ENCODE measurements at places on chromosomes 6 and 20.
A peak's percentile ranks its signal among the peaks of the same experiment; 100 is the strongest.

DNA sequence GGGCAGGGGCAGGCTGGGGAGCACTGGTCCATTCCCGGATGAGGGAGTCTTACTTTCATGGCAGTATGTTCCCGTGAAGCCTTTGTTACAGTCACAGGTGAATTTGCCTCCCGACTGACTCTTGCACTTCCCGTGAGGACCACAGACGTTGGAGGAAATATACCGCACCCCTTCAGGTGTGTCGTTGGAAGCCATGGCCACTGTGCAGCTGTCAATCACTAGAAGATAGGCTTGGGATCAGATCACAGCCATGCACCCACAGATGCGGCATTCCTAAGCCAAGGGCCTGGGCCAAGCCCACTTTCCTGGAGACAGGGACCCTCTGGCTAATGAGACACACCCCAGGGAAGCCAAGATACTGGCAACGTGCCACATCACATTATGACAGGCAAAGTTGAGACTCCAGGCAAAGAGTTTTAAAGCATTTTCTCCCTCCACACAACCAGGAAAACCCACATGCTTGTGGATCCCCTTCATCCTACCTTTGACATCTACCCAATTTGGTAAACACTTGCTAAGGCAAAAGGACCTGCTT is 26.8 kb downstream of the JAG1 start:
- DNase-seq, result no peak

DNA sequence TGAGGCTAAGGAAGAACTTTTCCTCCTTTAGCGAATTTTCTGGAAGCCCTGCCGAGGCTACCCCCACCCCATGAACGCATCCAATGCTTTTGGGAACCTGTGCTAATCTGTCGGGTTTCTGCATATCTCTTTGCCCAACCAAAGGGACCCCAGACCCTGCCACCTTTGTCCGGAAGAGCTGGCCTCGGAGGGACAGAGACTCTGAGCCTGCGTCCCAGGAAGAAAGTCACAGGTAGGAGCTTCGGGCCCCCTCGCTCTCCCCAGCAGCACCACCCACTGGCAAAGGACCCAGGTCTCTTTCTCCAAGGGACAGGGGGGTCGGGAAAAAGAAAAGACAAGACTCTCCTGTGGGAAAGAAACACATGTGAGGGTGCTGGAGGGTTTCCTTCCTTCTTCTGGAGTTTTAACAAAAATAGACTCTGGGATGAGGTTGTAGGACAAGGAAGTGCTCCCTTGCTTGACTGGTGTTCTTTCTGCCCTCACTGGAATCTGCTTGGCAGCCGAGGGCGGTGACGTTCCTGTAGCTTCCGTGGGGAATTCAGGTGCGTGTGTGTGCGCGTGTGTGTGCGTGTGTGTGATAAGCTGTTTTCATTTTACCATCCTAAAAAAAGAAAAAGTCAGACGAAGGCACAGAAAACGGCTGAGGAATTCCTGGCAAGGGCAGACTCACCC is 16.3 kb upstream of the FOXC1 start:
- DNase-seq, result no peak

DNA sequence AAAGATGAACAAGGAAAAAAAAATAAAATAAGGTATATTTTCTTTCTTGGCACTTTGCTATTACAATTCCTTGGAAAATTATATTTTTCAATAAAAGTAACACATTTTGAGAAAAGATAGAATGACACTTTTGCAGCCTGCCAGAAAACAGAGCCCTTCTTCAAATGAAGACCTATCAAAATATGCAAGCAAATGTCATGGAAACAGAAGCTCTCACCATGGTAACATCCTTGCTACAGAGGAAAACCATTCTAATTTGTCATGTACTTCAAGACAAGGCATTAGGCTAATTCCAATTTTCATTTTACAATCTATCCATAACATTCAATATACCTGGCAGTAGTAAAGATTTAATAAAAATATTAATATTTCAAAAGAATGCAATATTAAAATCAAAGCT is 177.9 kb downstream of the RNGTT start:
- DNase-seq, result peak; percentile 19

DNA sequence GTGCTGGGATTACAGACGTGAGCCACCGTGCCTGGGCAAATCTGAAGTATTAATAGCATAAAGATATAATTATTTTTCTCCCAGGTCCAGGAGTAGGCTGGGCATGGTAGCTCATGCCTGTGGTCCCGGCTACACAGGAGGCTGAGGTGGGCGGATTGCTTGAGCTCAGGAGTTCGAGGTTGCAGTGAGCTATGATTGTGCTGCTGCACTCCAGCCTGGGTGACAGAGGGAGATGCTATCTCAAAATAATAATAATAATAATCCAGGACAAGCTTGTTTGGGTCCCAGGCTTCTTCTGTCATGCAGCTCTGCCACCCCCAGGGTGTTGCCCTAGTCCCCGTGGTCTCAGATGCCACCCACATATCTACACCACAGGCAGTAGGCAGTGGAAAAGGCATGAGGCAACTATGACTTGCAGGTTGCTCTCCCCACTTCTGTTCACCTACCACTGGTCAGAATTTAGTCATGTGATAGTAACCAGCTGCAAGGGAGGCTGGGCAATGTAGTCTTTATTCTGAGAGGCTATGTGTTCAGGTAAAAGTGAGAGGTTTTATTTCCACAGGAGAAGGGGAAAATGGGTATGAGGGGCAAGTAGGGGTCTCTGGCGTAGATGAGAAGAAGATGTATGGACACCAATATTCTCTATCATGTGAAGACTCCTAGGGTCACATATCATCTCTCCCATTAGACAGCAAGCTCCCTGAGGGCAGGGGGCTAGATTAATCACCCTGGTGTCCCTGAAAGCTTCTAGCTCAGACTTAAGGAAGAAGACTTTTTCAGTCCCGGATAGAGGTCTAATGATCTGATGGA is 25.7 kb downstream of the TCF15 start:
- DNase-seq, result no peak

- no peak for DNase-seq
Measured at GRCh38 chr6:47416396-47417345, 60.9 kb upstream of the CD2AP start.

- no peak for DNase-seq
Measured at GRCh38 chr6:110795271-110795670, 20.0 kb downstream of the CDK19 start.

- DNase-seq, result no peak
Measured at GRCh38 chr6:46293641-46294316, 123.0 kb upstream of the ENPP5 start.

GRCh38 chr20:14700639-14700960 is 363.2 kb upstream of the FLRT3 start:
- peak; percentile 55 for DNase-seq

DNA sequence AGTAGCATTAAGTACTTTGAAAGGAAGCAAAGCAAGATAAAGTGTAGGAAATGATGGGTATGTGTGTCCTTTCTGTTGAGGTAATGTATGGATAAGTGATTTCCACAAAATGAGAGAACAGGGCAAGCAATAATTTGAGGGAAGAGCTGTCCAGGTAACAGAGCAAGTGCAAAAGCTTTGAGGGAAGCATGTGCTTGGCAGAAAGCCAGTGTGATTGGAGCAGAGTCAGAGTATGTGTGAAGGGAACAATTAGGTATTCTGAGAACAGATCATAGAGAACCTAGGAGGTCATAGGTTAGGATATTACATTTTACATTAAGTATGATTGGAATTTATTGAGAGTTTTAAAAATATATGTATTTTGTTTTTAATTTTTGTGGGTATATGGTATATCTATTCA is 30.2 kb upstream of the MAN1A1 start:
- no peak for DNase-seq

GRCh38 chr20:61405007-61405406 is 152.9 kb downstream of the CDH4 start:
- DNase-seq, result no peak

GRCh38 chr6:161110028-161110779 is 118.6 kb downstream of the MAP3K4 start:
- no peak for DNase-seq

GRCh38 chr6:43290905-43291355 is 7.1 kb upstream of the SLC22A7 start:
- no peak for DNase-seq

- no peak for DNase-seq
Measured at GRCh38 chr6:11748591-11749210, 29.9 kb downstream of the ADTRP start.

DNA sequence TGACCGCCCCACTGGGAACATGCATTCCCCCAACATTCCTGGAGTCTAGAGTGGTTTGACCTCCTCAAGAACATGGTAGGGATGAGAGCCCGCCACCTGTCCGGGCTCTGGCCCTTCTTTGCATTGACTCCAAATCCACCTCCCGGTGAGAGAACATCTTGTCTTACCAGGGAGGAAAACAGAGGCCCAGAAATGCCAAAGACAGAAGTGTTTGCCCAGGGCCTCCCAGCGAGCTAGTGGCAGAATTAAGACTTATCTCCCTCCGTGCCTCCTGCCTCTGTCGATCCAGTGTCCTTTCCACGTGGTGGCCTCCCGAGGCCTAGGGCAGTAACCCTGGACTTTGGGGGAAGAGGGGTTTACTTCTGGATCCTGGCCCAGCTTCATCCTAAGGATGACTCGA is 134.8 kb downstream of the JPH2 start:
- DNase-seq, result no peak

- no peak for DNase-seq
Measured at GRCh38 chr6:6803180-6803977, 214.9 kb downstream of the LY86 start.

DNA sequence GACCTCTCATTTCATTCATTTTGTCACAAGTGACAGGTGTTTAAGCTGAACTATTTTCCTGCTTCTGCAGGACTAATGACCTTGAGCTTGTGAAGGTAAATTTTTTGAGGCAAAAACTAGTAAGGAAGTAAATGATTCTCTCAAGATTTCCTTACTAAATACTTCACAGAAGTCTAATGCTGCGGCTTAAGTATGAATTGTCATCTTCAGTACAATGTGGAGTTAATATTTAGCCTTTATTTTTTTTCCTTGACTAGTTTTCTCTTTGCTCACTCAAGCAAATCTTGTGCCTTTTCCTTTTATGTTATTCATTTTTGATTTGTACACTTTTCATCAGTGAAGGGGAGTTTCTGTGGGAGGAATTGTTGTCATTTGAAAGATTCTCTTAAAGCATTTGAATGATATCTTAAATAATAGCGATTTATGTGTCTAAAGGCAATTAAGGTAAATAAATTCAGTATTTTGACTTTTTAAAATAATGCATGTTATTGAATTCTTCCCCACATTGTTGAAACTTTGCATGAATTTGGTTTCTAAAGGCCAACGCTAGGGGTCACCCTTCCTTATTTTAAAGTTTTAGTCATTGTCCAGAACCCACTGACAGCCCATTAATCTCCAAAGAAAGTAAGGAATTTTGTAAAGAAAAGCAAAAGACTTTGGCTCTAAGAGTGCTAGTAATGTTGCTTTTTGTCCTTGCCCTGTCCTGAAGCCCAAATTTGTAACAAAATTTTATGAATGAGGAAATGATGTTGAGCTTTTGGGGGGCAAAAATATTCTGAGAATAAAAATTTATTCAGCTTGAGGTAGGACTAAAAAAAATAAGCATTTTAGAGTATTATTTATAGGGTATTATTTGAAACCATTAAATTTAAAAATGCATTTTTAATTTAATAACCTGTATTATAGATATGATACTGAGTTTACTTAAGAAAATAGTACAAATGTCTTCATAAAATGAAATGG is 157.4 kb upstream of the LAMA2 start:
- peak; percentile 52 for DNase-seq

DNA sequence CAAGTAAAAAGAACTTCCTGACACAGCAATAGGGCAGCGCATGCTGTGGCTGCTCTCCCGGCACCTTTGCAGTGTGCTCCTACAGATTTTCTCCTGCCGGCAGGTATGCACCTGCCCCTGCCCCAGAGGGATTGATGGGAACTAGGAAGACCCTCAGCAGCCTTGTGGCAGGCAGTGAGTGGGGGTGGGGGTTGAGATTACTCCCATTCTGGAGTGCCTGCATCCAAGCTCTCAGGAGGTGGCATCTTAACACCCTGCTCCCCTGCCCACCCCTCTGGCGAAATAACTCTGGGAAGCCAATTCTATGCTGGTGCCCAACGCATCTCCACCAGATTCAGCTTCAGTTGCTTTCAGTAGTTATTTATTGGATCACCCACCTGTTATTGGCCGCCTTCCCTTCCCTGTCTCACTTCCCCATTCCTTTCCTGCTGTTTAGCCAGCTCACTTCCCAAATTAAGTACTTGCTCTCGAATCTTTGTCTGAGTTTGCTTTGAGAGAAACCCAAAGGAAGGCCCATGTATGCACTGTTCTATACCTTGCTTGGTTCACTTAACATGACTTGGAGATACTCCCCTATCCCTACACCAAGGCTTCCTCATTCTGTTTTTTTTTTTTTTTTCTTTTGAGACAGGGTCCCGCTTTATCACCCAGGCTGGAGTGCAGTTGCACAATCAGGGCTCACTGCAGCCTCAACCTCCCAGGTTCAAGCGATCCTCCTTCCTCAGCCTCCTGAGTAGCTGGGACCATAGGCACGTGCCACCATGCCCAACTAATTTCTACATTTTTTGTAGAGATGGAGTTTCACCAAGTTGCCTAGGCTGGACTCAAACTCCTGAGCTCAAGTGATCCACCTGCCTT is 29.3 kb upstream of the SLC23A2 start:
- DNase-seq, result no peak

GRCh38 chr6:55437141-55437540 is 109.9 kb downstream of the GFRAL start:
- no peak for DNase-seq

GRCh38 chr6:123742626-123743025 is 61.0 kb upstream of the NKAIN2 start:
- no peak for DNase-seq

DNA sequence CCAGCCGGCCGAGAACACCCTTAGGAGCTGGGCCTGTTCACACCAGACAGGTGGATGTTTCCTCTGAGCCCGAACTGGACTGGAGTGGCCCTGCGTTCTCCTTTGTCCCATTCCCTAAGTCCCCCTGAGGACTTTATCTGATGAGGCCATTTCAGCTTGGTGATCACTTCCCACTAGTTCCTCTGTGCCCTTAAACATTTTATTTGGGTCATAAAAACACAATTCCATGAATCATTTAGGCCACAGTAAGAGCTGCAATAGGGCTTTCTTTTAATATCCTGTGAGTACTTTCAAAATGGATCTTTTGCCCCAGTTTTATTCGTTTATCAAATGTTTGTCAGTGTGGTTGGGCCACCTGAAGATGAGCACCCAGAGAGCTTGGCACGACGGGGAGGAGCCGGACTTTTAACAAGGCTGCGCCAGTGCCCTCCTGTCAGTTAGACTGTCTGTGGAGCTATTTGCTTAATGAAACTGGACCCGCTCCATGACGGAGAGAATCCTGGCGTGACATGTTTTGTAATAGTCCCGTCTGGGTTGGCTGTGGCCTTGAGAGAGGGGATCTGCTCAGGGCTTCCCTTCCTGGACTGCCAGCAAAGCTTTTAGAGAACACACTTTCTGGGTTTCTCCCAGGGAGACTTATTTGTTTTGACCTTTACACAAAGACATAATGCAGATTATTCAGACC is 53.5 kb downstream of the ZDHHC14 start:
- no peak for DNase-seq

All from LHCN-M2 (cell line).